ENCODE measurements at places on chromosomes 6 and 20.

DNA sequence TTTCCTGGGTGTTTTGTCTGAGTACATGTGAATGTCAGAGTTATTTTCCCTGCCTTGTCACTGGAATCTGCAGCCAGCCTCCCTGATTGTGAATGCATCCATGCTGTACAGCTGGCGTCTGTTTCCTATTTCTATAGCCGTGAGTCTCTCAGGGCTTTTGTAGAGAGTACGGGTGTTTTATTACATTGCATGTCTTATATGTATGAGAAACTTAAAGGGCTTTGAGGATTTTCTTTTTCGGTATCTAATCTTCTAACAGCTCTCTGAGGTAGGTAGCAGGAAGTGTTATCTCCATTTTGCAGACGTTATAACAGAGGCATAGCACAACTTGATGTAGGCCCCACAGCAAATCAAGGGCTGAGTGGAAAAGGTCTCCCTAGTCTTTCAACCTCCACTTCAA lies 272.9 kb downstream of the PRL start:
- no peak for DNase-seq

DNA sequence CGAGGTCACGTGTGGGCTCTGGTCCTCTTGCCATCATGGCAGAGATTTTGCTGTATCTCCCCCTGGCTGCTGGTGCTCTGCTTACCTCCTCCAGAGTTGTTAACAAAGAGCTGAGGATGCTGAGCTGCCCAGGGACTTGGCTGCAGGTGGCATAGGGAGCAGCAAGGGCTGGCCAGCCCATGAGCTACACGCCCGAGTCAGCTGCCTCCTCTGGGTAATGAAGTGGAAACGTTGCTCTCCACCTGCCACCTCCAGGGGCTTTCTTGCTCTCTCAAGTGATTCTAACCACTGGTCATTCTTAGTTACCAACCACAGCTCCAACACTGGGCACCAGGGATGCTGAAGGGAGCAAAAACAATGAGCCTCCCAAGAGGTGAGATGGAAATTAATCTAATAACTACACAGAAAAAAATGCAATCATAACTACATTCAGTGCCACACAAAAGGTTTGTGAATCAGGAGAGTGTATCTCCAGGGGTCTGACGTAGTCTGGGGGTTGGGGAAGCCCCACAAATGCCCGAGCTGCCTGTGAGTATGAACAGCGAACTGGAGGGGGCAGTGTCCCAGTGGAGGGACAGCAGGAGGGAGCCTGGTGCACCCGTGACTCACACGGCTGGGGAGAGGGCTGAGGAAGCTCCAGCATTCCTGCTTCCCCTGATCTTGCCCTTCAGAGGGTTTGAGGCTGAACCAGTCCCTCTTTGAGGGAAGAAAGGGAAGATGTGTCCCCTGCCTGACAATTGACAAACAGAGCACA lies 78.7 kb downstream of the CDH26 start:
- peak; percentile 75 for DNase-seq

DNA sequence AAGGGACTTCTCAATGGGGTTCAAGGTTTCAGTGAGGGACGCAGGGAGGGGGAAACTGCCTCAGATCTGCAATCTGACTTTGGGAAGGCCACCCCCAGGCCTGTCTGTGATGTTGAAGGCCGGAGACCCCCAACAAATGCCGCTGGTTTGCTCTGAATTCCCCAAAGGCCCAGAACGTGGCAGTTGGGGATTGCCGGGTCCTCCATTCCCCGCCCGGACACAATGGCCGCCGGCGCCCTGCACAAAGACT lies 326 bp upstream of the BCL2L1 start:
- DNase-seq = no peak

DNA sequence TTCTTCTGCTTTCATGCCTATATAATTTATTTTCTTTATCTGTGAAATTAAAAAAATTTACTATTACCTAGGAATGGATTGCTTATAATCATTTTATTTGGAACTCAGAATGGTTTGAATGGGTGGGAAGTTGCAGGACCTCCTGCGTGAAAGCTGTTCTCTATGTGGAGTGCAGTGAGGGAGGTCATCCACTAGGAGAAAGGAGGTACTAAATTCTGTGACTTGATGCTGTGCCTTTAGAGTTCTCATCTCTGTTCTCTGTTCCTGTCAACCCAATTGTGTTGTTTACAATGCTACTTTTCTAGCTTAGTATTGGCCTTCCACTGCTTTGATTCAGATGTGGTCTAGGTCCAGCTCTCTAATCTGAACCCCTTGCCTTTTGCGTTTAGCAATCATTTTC lies 65.0 kb upstream of the HIVEP1 start:
- DNase-seq = no peak

GRCh38 chr6:152012227-152012626 lies 204.7 kb downstream of the ESR1 start:
- no peak for DNase-seq

DNA sequence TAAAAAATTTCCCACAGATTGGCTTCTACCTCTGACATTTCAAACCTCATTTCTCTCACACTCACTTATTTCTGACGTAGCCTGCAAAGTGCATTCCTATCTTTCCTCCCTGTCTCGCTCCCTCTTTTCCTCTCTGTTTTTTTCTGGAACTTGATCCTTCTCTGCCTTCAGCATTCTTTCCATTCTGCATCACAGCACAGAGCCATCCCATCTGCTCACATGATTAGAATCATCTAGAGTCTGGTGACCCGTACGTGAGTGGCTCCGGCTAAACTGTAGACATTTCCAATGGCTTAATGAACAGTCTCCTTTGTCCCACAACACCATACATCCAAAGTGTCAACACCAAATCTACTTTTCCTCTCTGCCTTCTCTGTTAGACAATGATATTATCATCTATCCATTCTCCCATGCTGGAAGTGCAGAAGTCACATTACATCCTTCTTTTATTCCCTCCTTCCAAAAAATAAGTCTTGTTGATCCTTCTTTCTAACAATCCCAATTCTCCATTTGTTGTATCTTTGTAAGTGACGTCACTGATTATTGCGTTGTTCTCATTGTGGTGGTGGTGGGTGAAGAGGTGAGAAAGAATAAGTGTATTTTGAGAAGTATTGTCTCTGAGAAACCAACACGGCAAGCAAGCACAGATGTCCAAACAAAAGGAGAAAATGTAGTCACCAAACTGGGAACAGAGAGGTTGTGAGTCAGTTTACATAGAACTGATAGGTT lies 41.6 kb downstream of the OPRM1 start:
- peak; percentile 0 for DNase-seq

- DNase-seq = no peak
These were observed 17.2 kb upstream of the FAM50B start for GRCh38 chr6:3831761-3832530.

GRCh38 chr20:47503685-47504084 lies 2.0 kb downstream of the NCOA3 start:
- DNase-seq = no peak

DNA sequence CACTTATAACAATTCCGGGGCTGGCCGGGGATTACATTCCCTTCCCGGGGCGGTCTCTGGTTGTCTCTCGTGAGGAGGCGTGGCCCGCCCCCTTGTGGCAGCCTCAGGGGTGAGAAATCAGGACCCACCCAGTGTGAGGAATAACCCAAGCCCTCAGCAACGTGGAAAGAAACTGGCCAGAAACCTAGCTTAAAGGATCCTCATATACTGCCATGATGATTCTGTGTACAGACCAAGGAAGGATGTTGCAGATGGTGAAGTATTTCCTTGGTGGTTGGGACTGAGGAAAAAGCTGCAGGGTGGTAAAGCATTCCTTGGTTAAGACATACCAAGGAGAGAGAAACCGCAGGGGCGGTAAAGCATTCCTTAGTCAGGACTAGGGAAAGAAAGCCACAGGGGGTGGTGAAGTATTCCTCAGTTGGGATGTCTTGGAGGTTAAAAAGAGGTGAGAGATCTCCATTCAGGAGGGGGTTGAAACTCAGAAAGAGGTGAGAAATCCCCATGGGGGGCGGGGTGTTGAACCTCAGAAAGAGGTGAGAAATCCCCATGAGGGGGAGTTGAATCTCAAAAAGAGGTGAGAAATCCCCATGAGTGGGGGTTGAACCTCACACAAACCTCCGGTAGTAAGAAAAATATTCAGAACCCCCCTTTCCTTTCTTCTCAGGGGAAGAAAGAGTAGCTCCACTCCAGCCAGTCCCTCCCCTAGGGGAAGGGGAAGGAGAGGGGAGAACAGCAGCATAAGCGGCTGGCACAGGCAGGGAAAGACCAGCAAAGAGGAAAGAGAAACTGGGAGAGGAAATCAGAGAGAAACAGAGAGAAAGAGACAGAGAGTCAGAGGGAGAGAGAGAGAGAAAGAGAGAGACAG lies 238.1 kb downstream of the RNGTT start:
- DNase-seq = peak; percentile 98

- no peak for DNase-seq
These were observed 1.8 kb downstream of the PERP start for GRCh38 chr6:138105446-138105845.

GRCh38 chr6:31493875-31494694 lies 3.9 kb upstream of the MICB start:
- DNase-seq = peak; percentile 73
